ENCODE measurements at places on chromosomes 5 and 9.

- DNase-seq, result no peak
Observed at GRCh38 chr9:69115621-69116020, 58.5 kb upstream of the TJP2 start.

DNA sequence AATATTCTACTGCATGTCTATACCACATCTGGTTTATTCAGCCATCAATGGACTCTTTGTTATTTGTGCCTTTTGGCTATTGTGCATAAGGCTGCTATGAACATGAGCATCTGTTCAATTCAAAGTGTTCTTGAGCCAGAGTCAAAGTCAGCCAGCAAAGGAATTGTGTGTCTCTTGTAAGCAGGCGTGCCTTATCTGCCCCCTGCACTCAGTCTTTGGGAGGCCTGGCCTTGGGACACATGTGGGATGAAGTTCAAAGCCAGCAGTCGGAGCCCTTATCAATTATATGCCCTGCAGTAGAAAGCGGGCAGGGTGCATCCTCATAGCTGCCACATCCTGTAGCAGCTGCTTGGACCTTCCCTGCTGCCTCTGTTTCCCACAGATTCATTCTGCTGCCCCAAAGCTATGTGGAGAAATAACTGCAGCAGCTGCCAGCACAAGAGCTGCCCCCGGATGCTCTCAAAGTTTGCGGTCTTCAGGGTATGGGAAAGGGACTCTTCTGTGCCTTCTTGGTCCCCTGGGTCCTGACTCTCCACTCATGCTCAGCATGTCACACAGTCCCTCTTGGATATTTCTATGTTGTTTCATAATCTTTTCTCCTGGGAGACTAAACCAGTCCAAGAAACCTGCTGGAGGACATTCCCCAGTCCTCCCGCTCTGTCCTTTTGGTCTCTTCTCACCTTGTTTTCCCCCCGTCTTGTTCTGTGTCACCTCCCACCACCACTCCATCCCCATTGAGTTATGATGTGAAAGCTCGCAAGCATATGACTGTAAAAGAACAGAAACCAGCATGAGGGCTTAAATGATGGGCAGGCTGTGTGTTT lies 35.9 kb downstream of the STOM start:
- DNase-seq, result no peak

DNA sequence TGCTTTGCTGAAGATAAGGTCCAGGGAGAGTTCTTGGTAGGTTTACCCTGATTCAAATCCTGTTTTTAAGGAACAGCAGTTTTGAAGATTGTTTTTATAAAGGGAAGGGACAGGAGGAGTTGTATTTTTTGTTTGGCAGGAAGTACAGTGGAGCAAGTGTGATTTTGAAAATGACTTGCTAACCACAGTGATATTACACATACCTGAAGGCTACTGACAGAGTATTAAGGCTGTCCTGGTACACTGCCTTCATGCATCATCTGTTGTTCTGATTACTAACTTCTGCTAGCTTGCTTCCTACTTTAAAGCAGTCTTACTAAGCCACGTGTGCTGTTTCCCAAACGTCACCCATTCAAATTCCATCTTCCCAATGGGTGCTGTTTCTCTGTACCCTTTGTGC lies 559.5 kb upstream of the SGCD start:
- no peak for DNase-seq

DNA sequence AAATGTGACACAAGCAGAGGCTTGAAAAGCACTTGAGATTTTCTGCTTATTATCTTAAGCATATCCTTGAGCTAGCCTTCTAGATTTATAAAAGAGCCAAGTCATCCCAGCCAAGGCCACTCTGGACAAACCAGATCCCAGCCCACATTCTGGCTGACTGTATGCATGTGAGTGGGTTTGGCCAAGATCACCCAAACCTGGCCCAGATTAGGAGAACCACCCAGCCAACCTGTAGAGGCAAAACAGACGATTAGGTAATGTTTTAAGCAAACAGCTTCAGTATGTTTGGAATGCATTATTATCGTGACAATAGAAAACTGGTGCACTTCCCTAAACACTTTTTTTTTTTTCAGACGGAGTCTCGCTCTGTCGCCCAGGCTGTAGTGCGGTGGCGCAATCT lies 151.9 kb downstream of the SPATA31D1 start:
- no peak for DNase-seq

DNA sequence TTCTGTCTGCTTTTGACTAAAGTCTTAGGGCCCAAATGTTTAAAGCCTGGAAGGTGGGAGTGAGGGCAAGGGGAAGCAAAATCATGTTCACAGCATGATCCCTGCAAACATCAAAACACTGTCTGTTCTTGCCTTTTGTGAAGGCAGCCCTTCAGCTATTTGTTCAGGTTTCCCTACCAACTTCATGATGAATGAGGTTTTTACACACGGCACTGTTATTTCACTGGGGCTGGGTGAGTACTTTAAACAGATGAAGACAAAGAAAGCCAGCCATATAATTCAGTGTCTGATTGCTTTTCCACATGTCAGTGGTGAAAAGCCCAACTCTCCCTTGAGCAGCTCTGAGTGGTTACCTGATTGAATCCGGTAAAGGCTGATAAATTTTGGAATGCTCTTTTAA lies 224.7 kb upstream of the GRAMD2B start:
- no peak for DNase-seq

- DNase-seq, result no peak
Observed at GRCh38 chr9:7210854-7211637, 453.3 kb downstream of the KDM4C start.

GRCh38 chr5:82734347-82734746 lies 342.8 kb downstream of the TMEM167A start:
- no peak for DNase-seq

GRCh38 chr5:171480239-171480638 lies 60.8 kb downstream of the FGF18 start:
- DNase-seq, result no peak

DNA sequence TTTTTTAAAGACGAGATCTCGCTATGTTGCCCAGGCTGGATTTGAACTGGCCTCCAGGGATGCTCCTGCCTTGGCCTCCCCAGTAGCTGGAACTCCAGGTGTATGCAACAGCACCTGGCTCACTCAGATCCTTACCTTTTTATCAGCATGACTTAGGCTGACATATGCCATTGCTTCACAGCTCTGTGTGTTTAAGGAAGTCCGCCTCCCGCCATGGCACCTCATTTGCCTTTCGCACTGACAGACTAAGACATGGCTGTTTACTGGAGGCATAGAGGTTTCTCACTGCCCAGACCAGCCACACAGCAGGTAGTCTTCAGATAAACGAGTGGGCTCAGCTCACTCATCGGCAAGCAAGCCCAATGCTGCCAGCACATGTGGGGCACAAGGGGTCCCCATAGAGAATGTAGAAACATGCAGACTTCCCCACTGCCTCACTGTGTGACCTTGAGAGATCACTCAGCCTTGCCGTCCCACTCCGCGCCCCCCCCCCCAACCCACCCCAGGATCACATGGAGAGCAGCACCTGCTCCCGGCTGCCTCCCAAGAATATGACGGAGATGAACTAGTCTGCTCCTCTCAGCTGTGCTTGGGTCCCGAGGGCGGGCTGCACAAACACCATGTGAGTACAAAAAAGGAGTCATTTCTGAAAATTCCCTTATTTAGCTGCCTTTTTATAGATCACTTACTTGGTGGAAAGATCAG lies 62.8 kb downstream of the DCP2 start:
- no peak for DNase-seq

DNA sequence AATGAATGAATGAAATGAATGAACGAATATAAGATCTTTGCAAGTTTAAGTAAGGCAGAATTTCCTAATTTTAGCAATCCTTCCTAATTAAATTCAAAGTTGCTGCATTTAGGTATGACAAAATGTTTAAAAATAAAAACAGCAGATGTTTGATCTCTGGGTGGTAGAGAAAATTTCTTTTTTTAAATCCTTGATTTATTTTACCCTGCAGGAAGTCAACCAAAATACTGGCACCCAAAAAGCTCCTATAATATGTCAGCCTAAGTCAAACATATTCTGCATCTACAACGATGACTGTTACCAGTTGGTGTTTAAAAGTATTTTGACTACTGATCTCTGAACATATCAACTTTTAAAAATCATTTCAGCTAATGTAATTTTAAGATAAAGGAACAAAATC lies 58.4 kb downstream of the TTC39B start:
- DNase-seq, result no peak

GRCh38 chr5:179221196-179221876 lies 123.9 kb downstream of the ADAMTS2 start:
- no peak for DNase-seq
